Umbilical cord (tissue), 2 donors: ENCODE measurements at places on chromosomes 3 and 15. TPM values are rescaled to one million over a fixed set of nuclear protein-coding genes. Genes with fewer than 3 reads are reported as not detected.

Gene CNTN3
- total RNA-seq = 0.96 TPM

Gene CFAP91
- total RNA-seq = 14.2 TPM

Gene TF
- 7.9 TPM for total RNA-seq

Gene ITIH4
- total RNA-seq = 12.5 TPM

Gene LEO1
- 17.8 TPM for total RNA-seq

Gene FBXL2
- 13.5 TPM for total RNA-seq

Gene PLA2G4E
- total RNA-seq = 0.72 TPM
